ENCODE measurements at places on chromosomes 1 and 21.

DNA sequence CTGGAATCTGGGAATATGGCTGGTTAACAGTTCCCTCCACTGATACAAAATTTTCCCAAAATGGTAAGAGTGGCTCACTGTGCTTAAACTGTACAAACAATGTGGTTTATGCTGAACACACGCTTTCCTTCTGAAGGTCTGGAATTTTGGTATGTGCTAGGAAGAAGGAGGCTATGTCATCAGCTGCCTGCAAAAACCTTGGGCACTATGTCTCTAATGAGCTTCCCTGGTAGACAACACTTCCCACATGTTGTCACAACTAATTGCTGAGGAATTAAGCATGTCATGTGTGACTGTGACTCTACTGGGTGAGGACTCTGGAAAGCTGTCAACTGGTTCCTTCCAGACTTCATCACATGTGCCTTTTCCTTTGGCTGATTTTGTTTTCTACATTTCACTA, 29.2 kb downstream of the IPP start:
- no peak for DNase-seq

DNA sequence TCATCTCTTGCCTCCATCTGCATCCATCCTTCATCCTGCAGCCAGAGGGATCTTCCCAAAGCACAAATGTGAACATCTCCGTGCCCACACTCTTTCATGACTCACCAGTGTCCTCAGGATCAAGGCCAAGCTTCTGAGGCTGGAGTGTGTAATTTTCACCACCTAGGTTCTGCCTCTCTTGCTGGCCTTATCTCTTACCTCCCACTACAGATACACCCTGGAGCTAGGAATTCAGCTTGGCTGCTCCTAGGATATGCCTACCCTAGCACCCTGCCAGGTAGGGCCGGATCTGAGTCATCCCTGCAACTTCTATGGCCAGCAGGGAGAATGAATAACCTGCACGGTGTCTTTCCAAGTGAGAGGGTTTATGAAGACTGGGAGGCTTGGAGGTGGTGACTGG, 208.7 kb upstream of the CSF3R start:
- DNase-seq = no peak

DNA sequence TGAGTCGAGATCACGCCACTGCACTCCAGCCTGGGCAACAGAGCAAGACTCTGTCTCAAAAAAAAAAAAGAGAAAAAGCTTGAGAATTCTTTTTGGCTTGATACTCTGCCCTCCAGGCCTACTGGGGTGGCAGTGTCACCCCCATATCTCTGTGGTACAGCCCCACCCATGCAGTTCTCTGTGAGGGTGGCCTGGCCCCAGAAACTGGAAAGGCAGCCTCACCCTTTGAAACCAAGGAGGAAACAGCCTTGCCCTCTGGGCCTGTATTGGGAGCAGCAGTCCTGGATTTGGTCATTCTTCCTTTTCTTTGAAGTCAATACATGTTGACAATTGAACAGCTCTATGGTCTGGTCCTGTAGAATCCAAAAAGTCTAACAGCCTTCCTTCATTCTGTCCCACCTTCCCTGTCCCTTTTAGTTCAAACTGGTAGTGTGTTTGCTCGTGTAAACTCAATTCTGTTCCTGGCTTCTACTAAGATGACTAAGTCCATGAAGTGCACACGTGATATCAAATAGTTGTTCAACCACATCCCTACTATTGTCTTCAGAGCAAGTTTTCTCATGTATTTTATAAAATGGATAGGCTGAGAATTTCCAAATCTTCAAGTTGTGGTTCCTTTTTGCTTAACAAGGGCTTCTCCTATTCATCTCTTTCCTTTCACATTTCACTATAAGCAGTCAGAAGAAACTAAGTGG, 13.2 kb downstream of the ST7L start:
- DNase-seq = no peak

GRCh38 chr1:74548961-74549750, 36.7 kb upstream of the LRRC53 start:
- DNase-seq = no peak

DNA sequence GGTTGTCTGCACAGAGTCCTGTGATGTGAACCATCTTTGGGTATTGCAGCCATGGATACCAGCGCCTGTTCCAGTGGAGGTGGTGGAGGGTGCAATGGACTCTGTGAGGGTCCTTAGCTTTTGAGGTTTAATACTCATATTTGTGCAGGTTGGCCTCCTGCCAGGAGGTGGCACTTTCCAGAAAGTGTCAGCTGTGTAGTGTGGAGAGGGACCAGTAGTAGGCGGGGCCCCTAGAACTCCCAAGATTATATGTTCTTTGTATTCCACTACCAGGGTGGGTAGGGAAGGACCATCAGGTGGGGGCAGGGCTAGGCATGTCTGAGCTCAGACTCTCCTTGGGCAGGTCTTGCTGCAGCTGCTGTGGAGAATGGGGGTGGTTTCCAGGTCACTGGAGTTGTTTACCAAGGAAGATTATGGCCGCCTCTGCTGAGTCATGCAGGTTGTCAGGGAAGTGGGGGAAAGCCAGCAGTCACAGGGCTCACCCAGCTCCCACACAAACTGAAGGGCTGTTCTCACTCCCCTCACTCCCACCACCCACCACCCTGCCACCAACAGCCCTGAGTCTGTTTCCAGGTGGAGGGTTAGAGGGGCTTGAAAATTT, 31.2 kb upstream of the ZNF678 start:
- DNase-seq = no peak

DNA sequence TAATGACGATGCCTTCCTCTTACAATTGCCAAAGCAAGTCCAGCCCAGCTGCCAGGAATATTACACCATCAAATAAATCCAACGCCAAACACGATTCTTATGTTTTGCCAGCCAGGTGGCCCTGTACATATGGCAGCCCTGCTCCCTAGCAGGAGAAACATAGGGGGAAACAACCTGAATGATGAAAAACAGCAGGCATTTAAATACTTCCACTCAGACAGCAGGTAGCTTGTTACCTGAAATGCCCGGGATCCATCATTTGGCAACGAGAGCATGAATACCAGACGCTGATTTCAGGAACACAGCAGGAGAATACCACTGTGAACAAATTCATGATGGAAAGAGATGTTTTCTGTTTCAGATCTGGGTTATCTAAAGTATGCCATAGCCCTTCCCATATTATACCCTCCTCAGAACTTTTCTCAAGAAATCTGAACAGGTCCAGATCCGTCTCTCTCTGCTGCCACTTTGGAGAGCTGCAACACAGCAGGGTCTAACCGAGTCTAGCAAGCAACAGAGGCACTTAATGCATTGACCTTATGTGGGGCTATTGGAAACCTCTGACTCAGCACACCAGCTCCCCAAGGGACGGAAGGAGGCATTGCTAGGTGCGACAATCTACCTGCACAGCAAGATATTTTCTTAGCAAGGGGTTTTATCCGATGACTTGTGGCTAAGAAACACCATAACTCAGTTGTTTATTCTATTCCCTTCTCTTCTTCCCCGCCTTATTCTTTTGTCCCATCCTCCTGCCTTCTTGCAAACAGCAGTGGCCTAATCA, 166.3 kb downstream of the BARHL2 start:
- no peak for DNase-seq

- DNase-seq = no peak
These were observed 44.4 kb upstream of the RABGAP1L start for GRCh38 chr1:174114788-174115448.

- no peak for DNase-seq
These were observed 16.6 kb downstream of the ZNF644 start for GRCh38 chr1:91005285-91005684.

DNA sequence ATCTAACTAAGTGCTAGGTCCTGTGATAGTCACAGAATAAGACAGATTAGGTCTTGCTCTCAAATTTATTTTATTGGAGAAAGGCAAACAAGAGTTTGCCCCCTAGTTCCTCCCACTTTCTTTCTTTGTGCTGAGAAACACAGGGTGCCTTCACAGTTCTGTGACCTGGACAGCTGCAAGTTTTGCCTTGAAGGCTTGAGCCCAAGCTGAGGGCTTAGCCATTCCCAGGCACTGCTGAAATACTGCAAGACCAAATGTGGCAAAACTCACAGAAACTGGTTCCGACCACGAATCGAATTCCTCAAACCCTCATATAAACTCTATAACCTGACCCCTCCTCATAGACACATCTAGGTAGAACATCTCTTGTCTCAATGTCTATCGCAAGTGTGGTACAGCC, 227.9 kb downstream of the RERE start:
- DNase-seq = no peak

DNA sequence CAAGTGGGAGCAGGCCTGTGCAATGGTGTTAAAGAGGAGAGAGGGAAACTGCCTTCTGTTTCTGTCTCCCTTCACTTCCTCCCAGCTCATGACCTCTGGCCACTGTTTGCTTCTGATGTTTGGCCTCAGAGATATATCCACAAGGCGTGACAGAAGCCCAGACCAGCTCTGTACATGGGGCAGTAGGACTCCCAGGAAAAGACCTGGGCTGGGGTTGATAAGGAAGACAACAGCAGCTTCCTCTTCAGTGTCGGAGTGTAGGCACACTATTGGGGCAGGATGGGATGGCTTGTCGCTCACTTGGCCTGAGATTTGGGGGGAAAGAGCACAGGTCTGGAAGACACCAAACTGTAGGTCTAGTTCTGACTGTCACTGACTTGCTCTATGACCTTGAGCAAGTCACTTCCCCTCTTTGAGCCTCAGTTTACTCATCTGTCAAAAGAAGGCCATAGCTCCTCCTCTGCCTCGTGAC, 67.8 kb upstream of the KLHDC7A start:
- DNase-seq = no peak

- no peak for DNase-seq
These were observed 80.3 kb downstream of the SDCCAG8 start for GRCh38 chr1:243336163-243336562.

GRCh38 chr1:185670187-185670627, 64.0 kb upstream of the HMCN1 start:
- no peak for DNase-seq

- no peak for DNase-seq
These were observed 286.4 kb downstream of the PTBP2 start for GRCh38 chr1:97007840-97008604.

GRCh38 chr1:241773991-241774390, 74.0 kb upstream of the EXO1 start:
- DNase-seq = no peak

DNA sequence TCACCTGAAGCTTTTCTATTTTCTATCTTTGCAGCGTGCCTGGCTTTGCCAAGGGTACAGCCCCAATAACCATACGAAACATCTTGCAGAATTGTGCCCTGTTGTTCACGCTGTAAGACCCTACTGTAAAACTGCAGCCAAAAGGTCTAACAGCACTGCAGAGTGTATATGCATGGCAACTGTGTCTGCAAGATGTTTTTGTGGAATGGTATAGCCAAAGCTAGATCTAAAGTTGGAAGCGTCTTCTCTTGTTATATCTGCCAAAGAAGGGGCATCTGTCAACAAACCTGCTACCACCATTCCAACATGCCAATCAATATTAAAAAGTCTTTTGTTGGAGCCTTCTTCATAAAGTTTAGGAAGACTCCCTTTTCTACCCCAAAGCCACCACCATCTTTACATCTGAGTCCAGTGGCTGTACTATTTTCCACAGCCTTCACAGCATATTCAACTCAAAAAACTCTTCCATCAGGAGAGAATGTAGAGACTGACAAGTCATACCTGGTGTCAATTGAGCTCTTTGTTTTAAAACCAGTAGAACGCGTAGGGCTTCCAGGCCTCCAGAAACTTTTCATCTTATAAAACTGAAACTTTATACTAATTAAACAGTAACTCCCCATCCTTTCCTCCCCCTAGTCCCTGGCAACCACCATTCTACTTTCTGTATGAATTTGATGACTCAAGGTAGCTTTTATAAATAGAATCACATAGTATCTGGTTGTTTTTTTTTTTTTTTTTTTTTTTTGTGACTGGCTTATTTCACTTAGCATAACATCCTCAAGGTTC, 40.0 kb downstream of the ZSCAN20 start:
- no peak for DNase-seq

DNA sequence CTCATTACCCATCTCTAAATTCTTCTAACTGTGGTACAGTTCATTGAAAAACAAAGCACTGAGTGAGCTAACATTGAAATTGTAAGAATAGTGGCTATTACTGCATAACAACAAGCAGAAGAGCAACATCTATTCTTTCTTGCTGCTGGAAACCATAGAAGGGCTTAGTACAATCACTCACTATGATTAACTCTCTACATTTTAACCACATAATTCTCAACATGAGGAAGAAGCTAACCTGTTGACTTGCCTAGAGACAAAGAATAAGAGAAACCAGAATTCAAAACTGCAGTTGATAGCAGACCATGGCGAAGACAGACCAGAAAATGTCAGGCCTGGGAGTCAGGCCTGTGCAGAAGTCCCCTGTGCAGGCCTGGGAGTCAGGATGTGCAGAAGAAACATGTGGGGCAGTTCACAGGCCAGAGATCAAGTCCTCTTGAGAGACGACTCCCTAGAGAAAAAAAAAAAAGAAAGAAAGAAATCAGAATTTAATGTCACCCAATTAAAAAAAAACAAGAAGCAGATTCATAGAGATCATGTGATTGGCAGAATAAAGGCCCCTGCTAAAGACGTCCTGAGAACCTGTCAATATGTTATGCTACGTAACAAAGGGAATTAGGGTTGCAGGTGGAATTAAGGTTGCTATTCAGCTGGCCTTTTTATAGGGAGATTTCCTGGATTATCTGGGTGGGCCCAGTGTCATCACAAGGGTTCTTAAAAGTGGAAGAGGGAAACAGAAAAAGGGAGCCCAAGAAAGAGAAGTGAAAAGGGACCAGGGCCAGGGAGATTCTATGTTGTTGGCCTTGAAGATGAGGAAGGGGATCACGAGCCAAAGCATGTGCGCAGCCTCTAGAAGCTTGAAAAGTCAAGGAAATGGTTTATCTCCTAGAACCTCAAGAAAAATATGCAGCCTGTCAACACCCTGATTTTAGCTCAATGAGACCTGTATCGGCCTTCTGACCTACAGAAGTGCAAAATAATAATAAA, 94.9 kb downstream of the MRPL39 start:
- DNase-seq = no peak

DNA sequence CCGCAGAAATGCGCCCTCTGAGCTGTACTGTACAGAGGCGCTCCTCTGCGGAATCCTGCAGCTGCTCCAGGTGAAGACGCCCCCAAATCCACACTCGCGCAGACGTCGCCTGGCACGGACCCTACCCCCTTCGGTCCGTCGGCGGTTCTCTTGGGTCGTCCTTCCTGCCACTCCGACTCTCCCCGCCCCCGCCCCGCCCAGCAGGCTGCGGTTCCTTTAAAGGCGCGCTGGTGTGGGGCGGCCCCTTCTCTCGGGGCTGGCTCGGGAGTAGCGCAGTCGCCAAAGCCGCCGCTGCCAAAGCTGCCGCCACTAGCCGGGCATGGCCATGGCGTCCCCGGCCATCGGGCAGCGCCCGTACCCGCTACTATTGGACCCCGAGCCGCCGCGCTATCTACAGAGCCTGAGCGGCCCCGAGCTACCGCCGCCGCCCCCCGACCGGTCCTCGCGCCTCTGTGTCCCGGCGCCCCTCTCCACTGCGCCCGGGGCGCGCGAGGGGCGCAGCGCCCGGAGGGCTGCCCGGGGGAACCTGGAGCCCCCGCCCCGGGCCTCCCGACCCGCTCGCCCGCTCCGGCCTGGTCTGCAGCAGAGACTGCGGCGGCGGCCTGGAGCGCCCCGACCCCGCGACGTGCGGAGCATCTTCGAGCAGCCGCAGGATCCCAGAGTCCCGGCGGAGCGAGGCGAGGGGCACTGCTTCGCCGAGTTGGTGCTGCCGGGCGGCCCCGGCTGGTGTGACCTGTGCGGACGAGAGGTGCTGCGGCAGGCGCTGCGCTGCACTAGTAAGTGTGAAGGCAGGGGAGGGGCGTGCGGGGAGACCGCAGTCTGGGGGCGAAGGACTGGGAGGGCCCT, at the start of gene RASSF5:
RASSF5 (plus strand) TSS at position 248 of the 846 bp plus-strand sequence; CDS start at position 320, 72 bp downstream.
- DNase-seq = peak; percentile 5

- no peak for DNase-seq
These were observed 96.7 kb upstream of the TMPRSS2 start for GRCh38 chr21:41604583-41605041.

GRCh38 chr1:93979040-93979717, 69.9 kb upstream of the GCLM start:
- DNase-seq = no peak

- DNase-seq = no peak
These were observed 24.8 kb upstream of the RGL1 start for GRCh38 chr1:183780159-183780558.

Data from SW 1271 (cell line).